ENCODE measurements at places on chromosomes 4 and X.

GRCh38 chrX:123993326-123993725, 31.8 kb downstream of the STAG2 start:
- peak; percentile 80 for DNase-seq

DNA sequence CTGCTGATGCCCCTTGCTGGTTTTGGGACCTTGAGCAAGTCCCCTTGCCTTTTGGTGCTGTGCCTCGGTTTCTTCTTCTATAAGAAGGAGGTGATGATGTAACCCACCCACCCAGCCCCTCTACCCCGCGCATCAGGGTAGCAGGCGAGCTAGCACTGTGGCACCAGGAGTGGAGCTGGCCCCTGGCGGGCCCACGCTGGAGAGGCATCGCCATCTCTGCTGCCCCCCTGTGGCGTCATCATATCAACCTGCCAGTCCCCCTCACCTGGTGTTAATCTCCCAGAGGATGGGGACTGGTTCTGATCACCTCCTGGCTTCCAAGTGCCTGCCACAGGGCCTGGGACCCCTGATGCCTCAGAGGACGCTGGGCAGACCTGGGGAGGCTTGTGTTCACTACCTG, 6.3 kb upstream of the SORCS2 start:
- no peak for DNase-seq

- DNase-seq: peak; percentile 25
These were observed 739 bp downstream of the GAK start for GRCh38 chr4:931194-931959.

DNA sequence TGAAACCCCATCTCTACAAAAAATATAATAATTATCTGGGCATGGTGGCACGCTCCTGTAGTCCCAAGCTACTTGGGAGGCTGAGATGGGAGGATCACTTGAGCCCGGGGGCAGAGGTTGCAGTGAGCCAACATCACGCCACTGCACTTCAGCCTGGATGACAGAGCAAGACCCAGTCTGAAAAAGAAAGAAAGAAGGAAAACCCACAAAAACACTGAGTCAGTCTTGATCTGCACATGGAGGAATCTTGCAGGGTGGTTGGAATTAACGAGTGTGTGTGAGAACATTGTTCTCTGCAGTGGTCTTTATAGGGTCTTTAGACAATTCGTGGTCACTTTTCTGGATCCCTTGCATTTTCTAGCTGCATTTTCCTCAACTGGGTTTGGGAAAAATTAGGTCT, 23.2 kb downstream of the ADD1 start:
- DNase-seq: peak; percentile 39

- no peak for DNase-seq
These were observed 65.4 kb downstream of the CXCL13 start for GRCh38 chr4:77671051-77671450.

GRCh38 chrX:146433771-146434170, 375.8 kb upstream of the CXorf51B start:
- DNase-seq: no peak

GRCh38 chr4:519885-520682, 21.1 kb downstream of the PIGG start:
- no peak for DNase-seq
